RWPE2 (cell line): ENCODE measurements at places on chromosomes 5 and 9.

DNA sequence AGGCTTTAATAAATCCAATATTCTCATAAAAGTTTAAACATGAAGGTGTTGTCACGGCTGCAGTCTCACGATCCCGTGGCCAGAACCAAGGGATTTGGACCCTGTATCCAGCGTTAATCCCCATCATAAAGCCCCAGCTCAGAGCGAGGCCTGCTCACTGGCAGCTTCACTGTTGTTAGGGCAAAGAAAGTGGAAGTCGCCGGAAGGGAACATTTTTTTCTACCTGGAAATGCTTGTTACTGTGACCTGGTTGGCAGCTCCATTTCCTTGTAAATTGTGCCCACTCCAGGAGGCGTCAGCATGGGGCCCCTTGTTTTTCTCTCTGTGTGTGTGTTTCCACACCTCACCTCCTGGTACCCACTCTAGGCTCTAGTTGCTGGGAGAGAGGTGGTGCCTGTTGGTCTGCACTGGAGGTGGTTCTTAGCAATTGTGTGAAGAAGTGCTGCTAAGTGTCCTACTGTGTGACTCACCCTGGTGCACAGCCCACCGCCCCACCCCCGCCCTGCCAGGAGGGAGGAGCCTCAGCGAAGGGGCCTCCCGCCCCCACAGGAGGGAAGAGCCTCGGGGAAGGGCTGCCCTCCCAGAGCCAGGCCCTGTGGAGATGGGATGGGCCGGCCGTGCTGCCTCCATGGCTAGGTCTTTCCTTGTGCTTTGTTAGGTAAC, 105.1 kb downstream of the EHMT1 start:
- no peak for DNase-seq

DNA sequence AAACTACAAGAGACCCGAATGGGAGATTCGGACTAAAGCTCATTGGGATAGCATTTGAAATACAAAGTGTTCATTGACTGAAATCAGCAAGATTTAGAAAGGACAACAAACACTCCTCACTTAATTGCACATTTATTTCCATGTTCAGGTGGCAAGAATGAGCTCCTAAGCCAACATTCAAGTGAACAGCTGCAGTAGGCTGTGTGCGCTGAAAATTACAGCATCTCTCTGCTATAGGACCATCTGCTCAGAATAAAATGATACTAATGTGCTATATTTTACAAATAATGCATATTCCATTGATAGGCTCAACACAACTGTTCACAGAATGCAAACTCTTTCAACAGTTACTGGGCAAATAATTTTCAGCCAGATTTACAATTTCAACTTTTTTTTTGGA, 61.8 kb downstream of the ELAVL2 start:
- no peak for DNase-seq

DNA sequence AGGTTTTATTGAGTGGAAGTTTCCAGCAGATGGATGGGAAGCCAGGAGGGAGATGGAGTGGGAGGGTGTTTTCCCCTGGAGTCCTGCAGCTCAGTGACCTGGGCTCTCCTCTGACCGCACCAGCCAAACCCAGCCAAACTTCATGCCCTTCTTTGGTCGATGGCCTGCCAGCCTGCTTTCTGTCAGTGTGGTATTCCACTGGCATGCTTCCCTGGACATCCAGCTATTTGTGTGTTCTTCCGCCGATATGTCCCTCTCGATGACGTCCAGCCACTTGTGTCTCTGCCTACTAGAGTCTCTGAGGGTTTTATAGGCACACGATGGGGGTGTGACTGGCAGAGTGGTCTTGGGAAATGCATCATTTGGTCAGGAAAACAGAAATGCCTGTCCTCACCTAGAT, 33.8 kb downstream of the GPBP1 start:
- no peak for DNase-seq

- no peak for DNase-seq
Observed at GRCh38 chr5:168238463-168238862, 53.0 kb upstream of the WWC1 start.

- DNase-seq: no peak
Observed at GRCh38 chr5:40308867-40309266, 370.8 kb upstream of the PTGER4 start.

GRCh38 chr5:173884402-173885053, 3.6 kb upstream of the CPEB4 start:
- DNase-seq: no peak

- DNase-seq: no peak
Observed at GRCh38 chr9:134838651-134839454, 41.8 kb upstream of the FCN2 start.

- no peak for DNase-seq
Observed at GRCh38 chr9:77899679-77900354, 131.8 kb downstream of the GNAQ start.

DNA sequence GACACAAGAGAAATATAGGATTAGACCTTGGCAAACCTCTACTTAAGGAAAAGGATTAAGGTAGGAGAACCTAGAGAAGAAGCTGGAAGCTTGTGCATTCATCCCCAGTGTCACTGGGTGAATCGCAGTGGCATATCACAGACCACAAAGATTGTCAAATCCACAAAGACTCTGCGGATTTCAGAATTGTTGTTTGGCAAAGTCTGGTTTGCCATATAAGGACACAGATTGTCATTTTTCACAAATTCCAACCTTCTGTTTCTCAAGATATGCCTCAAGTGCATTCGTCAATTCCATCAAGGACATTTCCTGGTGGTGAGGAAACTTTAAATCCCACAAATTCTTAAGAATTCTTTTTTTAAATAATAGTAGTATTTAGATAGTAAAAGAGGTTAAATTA, 395.1 kb upstream of the PAPPA start:
- DNase-seq: no peak

DNA sequence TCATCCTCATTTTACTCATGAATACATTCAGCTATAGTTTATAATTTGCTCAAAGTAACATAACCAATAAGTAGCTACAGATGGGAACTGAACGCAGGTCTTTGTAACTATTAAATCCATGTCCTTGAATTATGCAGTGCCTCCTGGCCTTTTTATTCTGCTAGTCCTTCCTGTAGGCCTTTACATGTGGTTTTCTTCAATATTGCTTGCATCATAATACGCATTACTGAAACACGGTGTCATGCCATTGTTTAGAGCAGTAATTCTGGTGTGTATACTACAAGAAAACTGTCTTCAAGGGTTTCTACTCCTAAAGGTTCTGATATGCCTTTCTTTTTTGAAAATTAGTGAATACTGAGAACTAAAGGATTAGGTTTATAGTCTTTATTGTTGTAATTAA, 20.7 kb downstream of the CWC27 start:
- no peak for DNase-seq

DNA sequence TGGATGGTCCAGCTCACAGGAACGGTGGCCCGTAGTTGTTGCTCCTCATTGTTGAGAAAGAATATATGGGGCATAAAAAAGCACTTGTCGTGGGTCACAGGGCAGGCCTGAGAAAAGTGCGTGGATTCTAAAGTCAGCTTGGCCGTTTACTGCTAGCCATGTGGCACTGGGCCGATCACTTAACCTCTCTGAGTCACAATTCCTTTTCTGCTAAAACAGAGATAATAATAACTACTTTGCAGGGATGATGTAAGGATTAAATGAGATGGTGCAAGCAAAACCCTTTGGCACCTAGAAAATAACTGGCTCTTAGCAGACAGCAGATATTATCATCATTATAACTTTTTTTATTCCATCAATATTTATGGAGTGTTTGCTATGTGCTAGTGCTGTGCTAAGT, 579.7 kb downstream of the CCDC171 start:
- no peak for DNase-seq

- no peak for DNase-seq
Observed at GRCh38 chr9:125829743-125830142, 82.6 kb downstream of the PBX3 start.

- no peak for DNase-seq
Observed at GRCh38 chr5:6048746-6049145, 329.6 kb downstream of the MED10 start.

GRCh38 chr5:169339869-169340268, 38.9 kb upstream of the SLIT3 start:
- no peak for DNase-seq

DNA sequence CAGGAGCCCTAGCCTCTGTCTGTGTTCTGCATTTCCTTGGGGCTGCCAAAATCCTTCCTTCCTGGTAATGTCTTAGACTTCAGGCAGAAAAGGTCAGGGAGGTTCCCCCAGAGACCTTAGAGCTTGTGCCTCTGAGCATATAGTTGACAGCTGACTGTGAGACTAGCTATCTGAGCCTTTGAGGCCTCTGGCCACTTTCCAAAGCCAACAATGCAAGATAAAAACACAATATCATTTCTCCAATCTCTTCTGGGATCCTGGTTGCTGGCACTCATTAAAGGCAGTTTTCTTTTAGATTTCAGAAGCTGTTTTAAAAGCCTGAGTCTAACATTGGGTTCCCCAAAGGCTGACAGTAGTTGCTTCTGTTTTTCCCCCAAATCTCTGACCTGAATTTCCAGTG, 13.2 kb upstream of the GLRA1 start:
- no peak for DNase-seq

DNA sequence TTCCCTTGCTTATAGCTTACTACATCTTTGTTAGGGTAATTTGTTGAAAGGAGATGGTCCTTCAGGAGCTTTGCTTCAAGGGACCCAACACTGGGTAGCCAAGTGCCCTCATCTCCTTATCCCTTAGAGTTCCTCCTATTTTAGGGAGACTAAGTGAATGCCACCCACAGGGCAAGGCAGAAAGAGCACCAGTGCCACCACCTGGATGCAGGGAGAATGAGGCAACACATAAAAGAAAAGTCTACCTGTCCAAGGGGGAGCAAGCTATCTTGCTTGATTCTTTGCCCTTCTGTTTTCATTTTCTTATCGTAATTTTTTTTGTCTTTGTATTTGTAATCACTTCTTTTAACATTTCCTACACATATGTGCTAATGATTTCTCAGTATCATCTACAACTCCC, 205.5 kb downstream of the NPR3 start:
- DNase-seq: no peak

DNA sequence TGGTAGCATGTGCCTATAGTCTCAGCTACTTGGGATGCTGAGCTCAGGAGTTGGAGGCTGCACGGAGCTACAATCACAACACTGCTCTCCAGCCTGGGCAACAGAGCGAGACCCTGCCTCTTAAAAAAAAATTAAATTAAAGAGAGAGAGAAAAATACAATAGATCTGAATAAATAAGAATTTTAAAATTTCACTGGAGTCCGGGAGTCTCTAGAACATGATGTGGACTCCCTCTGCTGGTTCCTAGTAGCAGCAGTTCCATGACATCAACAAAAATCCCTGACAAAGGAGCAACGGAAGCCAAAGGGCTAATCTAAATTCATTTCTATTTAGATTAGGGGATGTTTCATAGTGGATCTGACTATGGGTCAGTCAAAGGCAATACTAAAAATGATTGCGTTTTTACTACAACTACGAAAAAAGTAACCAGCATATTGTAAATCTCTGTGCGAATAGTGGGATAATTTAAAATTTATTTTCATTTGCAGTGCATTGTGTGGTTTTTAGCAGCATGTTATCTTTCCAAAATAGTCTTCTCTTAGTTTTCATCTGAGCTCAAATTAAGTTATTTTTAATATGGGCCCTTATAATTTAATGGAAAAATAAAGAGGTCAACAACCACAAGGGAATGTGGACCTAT, 6.7 kb downstream of the INIP start:
- no peak for DNase-seq

DNA sequence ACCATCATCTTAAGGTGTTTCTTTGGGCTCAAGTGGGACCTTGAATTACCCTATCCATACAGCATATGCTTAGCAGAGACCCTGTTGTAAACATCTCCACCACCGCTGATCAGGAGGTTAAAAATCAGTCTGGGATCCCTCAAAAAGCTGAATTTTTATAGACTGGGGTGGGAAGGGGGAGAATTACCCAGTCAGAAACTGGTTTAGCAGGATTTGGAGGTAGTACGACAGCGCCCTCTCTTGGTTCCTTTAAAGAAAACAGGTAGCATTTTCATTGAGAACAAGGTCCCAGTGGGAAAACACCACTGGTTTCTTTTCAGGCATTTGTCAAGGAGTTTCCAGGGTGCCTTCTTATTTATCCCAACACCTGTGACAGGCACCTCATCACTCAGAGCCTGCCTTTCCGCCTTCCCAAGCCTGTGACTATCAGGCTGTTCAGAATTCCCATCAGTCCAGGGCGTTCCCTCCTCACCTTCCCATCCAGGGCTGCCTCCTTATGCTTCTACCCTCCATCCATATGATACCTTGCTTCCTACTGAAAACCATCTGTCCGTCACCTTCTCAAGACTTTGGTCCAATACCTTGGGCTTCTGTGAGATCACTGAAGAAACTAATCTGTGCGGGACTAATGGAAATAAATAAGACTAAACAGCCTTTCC, 203.8 kb upstream of the RAI14 start:
- DNase-seq: no peak

GRCh38 chr9:35667939-35668338, 2.9 kb upstream of the ARHGEF39 start:
- DNase-seq: no peak

DNA sequence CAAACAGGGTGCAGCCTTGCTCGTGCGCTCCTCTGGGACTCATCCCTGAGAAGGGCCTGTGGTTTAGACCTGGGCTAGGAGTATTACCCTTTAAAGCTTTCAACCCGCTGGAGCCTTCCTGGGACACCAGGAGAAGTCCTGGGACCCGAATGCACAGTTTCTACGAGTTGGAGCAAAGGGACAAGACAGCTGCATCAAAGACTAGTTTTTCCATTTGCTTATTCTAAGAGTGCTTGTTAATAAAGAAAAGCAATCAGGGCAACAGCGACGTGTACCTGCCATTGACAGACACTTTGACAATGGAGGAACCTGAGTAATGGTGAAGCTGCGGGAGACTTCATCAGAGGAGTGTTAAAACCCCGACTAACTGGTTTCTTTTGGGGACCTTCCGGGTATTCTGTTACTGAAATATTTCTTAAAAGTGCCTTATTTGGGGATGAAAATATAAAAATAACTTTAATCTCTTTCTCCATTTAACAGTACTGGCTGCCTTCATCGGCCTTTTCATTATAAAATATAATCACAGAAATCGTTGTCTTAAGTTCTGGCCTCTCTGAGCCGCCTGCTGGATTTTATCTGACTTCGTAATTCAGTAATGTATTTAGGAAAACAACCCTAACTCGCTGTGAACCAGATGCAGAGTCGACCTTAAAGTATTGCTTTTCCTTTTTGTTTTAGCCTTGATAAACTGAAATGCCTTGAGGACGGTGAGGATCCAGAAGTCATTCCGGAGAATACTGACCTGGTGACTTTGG, 732 bp downstream of the SNAPC3 start:
- DNase-seq: no peak

DNA sequence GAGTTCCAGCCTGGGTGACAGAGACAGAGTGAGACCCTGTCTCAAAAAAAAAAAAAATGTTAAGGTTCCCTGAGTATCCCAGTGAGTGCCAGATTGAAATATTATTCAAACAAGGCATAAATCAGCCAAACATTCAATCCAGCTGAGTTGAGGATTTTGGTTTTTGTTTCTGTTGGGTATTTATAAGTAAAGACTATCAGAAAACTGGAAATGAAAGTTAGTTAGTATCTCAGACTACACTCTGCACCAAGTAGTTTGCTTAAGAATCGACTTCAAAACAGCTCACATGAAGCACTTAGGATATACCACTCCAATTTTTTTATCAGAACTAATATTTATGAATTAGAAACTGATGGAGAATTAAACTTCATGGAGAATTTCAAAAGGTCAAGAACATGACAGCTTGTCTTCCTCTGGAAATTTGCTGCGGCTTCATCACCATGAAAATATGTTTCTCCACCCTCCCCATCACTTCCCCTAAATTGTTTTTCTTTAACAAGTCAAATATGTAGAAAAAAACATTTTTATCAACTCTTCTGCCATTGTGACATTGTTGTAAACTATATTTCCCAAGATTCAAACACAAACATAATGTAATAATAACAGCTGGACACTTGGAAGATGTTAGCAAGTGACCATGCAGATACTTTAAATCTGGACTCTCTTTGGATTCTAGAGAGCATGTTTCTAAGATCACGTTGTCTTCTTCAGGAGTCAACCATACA, 110.0 kb upstream of the PTGER4 start:
- DNase-seq: no peak
